Activated CD4-positive, alpha-beta T cell treated with anti-CD3 and anti-CD28 coated beads for 36 hours (primary cell): ENCODE measurements at places on chromosomes 7 and 10. TPM values are rescaled to one million over a fixed set of nuclear protein-coding genes. Genes with fewer than 3 reads are reported as not detected.

The CFAP43 gene
- 0.09 TPM for total RNA-seq

The CCL24 gene
- total RNA-seq: not detected

The GNAI1 gene
- total RNA-seq: 3.6 TPM

DNA sequence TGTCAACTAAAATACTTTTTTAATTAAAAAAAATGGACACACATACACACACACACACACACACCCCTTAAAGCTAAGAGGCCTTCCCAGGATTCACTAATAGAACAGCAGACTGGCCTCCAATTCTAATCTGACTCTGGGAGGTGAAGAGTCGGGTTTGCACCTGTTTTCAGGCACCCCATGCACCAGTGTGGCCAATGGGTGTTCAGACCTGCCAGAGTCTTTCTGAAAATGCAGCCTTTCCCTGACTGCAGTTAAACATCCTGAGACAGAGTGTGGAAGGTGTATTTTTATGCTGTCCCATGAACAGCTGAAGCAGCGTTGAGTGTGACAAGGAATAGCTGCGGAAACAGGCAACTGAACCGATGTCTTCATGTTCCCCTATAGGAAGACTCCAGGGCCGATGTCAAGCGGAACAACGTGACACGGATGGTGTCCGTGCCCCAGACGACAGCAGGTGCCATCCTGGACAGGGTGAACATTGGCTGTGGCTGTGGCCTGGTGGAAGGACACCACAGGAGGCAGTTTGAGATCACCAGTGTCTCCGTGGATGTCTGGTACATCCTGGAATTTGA is 74.6 kb upstream of the LYZL2 start:
- peak; percentile 39 for DNase-seq

DNA sequence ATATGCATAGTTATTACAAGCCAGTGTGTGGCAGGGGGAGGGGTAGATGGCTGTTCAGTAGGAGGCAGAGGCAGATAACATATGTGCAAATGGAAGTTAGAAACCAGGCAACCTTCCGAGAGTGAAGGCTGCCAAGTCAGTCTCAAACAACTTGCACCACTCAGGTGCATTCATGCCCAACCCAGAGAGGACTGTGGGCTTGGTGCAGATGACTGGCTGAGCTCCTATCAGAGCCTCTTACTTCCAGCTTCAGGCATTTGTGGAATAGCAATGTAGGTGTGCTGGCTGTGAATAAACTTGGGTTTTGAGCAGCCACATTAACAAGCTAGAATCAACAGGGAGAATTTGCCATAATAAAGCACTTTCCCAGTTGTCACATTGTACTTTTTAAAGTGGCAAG is 789.8 kb downstream of the PHTF2 start:
- no peak for DNase-seq

- DNase-seq: no peak
Measured at GRCh38 chr10:45308707-45309106, 6.7 kb downstream of the OR13A1 start.

- DNase-seq: peak; percentile 78
Measured at GRCh38 chr7:149147752-149148653, 750 bp downstream of the ZNF398 start.

DNA sequence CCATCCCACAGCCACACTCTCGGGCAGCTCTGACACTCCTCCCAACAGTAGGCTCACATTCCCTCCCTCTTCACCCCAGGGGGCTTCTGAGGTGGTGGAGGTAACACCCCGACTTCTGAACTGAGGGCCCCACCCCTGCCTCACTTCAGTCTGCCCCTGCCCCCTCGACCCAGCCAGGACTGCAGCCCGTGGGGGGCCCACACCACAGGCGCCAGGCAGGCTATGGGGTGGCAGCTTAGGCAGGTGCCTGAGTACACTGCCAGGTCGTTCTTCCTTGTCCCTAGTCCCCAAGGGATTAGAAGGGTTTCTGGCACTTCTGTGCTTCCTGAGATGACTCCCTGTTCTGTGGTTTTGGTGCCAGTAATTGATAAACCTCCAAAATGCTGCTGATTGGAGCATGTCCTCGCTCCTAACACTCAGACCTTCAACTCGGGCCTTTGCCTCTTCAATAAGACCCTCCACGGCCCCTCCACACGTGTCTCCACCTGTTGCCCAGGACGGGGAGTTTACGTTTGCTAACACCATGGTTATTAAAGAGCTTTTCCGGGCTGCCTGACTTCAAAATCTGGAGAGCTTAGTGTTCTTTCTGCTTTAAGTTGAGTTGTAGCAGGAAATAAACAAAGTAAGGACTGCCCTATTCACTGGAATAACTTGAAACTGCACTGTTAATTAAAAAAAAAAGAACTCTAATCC is 23.8 kb upstream of the LARP4B start:
- no peak for DNase-seq

DNA sequence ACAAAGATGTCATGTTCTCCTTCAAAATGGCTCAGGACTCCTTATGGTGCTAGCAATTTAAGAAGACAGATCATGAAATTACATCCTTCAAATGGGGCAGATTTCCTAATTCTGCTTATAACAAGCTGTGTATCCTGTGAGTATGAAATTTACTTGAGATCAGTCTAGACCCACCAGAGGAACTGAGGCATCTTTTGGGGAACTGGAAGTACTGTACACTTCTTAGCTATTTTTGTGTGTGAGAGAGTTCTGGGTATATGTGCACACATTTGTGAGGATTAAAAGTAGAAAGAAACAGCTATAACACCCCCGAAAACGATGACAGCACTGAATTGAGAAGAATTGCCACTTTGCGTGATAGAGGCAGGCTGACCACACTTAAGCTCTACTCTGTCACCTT is 187.0 kb upstream of the CCDC6 start:
- no peak for DNase-seq

DNA sequence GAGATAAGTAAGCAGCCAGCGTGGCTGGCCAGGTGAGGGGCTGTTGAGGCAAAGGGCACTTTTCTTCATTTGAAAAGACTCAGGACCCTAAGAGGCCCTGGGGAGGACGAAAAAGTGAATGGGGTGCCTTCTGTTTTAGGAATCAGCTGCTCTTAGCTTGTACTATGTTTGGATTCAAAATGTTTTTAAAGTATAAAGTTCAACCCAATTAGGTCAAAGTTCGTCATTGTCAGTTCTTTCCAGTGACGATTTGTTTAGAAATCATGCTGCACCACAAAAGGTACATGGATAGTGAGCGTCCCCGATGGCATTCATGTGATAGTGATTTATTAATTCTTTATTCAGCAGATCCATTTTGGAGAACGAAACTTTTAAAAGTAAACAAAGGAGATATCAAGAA is 338.2 kb downstream of the SDK1 start:
- no peak for DNase-seq

- DNase-seq: no peak
Measured at GRCh38 chr7:120053390-120053961, 219.5 kb upstream of the KCND2 start.

DNA sequence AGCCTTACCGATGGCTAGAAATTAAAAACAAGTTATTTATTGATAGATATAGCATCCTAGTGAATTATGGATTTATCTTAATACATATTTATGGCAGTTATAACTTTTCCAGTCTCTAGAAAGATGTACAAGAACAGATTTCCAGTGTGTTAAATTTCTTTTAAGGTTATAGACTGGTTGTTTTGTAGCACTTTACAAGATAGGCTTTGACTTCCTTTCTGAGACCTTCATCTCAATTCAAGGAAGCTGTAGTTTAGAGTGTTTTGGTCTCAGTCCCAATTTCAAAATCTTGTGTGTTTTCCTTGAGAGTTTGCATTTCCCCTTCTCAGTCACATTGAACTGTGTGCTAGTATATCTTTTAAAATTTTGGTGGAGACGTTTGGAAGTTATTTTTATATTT is 30.1 kb downstream of the PLEKHA1 start:
- DNase-seq: no peak

DNA sequence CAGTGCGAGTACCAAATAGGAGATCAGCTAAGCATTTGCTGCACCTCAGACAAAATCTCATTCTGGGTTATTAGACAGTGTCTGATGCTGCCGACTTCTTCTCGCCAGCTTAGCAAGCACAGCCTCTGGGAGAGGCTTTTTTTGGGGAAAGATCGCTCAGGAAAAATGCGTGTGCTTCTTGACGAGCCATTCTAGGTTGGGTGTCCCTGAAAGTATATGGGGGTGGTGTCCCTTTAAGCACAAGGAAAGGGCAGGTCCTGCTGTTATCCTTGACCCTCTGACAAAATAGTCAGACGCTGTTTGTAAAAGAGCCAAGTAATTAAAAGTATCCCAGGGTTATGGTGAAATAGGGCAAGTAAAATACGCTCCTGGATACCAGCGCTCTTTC is 540.1 kb upstream of the FZD8 start:
- no peak for DNase-seq

DNA sequence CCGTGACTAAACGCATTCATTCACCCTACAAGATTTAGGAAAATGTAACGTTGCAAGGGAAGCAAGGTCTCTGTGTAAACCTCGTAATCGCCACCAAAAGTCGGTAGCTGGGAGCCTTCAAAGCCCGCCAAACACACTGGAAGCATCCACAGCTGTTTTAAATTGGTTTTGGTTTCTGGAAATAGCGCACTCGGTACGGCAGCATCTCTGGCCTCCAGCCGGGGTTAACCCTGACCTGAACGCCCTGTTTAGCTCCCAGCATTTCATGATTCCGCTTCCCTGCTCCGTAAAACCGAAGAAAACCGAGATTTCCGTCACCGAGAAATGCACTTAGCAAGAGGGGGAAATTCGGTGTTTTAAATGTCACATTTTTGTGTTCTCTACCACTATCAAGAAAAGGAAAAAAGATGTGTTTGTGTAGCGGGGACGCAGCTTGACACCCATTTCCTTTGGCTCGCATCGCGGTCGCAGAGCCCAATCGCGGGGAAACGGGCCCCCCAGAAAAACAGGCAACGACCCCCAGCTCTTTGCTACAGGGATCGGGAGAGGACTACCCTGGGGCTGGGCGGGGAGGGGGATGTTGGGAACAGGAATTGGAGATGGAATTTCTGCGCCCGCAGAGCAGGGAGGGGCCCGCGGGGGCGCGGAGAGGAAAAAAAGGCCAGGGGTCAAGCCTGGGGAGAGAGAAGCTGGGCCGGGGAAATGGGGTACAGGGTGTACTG is 646 bp downstream of the SGCE start:
- DNase-seq: peak; percentile 13
